ENCODE measurements at places on chromosomes 7 and 10.

DNA sequence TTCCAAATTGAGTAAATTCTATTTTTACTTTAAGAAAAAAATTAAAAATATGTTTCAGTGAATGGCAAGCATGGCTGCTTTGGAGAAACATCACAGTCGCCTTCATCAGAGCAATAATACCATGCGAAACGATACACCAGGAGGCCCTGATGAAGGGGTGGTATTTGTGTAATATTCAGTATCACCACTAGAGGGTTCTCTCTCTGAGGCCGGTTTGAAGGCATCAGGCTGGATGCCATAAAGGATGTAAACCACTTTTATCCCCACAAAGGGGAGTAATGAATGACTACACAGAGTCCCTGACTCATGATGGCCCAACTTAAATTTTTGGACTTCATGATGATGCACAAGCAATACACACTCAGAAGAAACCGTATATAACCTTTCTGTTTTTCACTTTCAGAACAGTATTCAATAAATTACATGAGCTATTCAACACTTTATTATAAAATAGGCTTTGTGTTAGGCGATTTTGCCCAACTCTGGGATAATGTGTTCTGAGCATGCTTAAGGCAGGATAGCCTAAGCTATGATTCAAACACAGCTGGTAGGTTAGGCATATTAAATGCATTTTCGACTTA, 95.5 kb downstream of the PPP1R17 start:
- peak; percentile 17 for DNase-seq

- DNase-seq, result no peak
These were observed 45.9 kb upstream of the ITGB8 start for GRCh38 chr7:20284771-20285143.

- DNase-seq, result no peak
These were observed 90.3 kb downstream of the SRPK2 start for GRCh38 chr7:105298439-105298894.

- no peak for DNase-seq
These were observed 564.3 kb upstream of the SORCS1 start for GRCh38 chr10:107728807-107729206.
